ENCODE measurements at places on chromosomes 16 and 17.

- no peak for DNase-seq
These were observed 13.5 kb downstream of the MPG start for GRCh38 chr16:91484-91883.

DNA sequence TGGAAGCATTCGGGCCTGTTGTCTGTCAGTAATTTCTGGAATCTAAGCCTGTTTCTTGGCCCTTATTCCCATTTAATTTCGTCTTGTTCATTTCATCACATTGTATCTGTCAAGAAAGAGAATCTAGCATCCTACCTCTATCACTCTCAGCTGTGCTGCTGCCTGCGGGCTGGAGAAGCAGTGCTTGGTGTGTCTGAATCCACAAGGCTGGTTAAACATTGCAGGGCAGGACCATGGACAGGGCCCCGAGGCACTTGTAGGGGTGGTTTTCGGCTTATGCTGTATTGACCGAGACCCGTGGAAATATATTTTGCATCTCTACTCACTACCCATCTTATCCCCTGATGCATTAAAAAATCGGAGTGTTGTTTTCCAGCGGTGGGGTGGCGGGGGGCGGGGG lies 3.1 kb downstream of the RAB11FIP4 start:
- DNase-seq = peak; percentile 68

GRCh38 chr16:12739738-12740137 lies 63.9 kb downstream of the CPPED1 start:
- DNase-seq = no peak

- peak; percentile 18 for DNase-seq
These were observed 11.9 kb upstream of the FAAP100 start for GRCh38 chr17:81563861-81564586.

DNA sequence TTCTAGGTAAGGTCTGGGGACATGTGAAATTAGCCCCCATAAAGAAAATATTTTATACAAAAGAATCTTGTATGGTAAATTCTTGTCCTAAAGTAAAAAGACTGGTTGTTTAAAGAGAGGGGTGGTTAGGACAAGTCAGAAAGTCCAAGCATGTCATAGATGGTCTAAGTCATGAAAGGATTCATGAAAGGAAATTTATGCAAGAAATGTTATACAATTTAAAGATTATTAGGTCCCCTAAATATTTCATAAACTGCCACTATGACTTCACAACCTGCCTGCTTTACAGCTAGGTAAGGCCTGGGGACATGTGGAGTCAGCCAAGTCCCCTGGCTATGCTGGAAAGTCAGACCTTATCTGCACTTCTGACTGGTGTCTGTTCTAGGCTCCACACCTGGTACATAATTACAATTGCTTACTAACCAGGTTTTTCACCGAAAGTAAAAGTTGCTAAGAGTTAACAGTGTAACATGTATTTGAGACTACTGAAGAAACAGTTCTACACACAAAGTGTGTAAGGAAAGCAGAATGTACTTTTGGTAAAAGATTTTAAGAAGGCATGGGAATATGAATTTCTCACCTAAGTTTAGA lies 17.0 kb downstream of the N4BP1 start:
- DNase-seq = no peak

DNA sequence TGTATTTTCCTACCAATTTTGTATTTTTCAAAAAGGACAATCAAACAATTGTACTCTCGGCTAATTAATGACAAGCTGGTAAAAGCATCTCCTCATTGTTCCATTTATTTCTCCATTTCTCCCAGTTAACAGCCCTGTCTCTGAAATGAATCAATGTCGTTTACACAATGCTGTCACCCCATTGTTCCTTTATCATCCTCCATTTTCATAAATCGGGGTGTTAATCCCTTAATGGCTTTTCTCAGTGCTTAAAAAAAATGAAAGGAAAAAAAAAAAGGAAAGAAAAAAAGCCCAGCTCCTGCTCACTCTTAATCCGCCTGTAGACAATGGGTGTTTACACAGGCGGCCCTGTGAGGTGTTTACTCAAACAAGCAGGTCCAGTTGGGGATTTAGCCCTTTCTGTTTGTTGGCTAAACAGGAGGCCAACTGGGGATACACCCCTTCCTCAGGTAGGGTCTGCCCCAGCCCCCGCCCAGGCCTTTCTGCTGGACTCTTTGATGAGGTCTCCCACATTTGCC lies 86.8 kb upstream of the SALL1 start:
- DNase-seq = no peak

DNA sequence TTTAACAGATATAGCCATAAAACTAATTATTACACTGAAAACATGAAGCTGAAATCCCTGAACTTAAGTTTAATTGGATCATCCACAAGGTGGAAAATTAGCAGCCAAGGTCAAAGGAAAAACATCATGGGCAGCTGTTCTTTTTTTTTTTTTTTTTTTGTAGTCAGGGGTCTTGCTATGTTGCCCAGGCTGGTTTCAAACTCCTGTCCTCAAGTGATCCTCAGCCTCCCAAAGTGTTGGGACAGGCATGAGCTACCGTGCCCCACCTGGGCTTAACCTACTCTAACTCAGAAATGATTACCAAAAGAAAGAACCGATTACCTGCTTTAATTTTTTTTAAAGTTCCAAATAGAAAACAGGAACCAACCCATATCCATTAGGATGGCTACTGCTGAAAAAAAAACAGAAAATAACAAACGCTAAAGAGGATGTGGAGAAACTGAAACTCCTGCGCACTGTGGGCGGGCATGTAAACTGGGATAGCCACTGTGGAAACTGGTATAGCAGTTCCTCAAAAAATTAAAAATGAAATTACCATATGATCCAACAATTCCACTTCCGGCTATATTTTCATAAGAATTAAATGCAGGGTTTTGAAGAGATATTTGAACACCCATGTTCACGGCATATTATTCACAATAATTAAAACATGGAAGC lies 8.6 kb downstream of the CMC2 start:
- peak; percentile 84 for DNase-seq

DNA sequence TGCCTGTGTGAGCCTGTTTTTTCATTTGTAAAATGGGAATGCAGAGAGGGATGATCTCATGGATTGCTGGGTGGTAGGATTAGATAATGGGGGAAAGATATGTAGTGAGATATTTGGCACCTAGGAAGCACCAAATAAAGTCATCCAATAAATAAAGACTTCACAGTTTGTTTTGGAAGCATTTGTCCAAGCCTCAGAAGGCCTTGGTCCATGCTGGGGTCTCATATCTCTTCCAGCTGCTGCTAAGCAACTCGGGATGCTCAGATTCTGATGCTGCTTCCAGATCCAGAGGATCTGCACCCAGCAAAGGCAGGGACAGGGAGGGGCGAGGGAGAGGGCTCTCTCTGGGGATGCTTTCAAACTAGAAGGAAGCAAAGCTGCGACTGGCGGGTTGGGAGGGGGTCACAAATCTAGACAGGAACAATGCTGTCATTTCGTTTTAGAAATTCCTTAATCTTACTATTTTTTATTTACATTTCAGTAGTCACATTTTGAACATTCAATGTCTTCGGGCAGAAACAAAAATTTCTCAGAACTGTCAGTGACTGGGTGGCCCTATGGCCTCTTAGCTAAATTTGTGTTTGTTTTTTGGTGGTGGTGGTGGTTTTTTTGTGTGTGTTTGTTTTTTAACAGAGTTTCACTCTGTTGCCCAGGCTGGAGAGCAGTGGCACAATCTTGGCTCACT lies 114.9 kb upstream of the CDH5 start:
- no peak for DNase-seq

GRCh38 chr16:68844211-68844564 lies 857 bp downstream of the TANGO6 start:
- no peak for DNase-seq

GRCh38 chr17:27690882-27691281 lies 59.9 kb downstream of the LGALS9 start:
- no peak for DNase-seq

DNA sequence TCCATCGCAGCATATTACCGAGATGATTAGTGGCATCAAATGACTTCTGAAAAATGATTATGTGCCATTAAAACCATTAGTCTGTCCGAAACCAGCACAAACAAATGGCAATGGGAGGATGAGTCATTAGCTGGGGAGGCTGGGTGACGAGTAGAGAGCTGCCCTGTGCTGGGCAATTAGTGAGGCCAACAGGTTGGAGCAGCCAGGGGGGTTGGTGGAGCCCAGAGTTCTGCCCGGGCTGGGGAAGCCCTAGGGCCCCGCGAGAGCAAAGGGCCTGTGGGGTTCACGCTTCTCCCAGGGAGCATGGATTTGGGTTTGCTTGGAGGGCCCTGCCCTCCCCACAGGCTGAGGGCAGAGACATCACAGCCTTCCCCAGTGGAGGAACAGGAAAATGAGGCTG lies 152.1 kb upstream of the RPL38 start:
- no peak for DNase-seq

DNA sequence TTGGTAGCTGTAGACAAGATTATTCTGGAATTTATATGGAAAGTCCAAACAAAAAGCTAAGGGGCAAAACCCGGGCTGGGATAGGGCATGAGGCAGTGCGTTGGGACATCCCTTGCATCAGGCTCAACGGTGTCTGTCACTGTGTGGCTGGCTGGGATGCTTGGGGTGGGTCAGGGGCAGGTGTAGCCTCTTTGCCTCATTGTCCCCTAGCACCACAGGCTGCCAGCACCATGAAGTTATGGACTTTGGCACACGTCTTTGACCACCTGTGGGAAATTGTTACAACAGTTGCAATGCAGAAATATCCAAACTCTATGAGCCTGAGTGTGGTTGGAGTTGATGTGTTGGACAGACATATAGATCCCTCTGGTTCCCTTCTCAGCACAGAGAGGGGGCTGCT lies 32.8 kb upstream of the MARCHF10 start:
- no peak for DNase-seq

GRCh38 chr17:74137416-74137815 lies 66.1 kb upstream of the RPL38 start:
- no peak for DNase-seq

DNA sequence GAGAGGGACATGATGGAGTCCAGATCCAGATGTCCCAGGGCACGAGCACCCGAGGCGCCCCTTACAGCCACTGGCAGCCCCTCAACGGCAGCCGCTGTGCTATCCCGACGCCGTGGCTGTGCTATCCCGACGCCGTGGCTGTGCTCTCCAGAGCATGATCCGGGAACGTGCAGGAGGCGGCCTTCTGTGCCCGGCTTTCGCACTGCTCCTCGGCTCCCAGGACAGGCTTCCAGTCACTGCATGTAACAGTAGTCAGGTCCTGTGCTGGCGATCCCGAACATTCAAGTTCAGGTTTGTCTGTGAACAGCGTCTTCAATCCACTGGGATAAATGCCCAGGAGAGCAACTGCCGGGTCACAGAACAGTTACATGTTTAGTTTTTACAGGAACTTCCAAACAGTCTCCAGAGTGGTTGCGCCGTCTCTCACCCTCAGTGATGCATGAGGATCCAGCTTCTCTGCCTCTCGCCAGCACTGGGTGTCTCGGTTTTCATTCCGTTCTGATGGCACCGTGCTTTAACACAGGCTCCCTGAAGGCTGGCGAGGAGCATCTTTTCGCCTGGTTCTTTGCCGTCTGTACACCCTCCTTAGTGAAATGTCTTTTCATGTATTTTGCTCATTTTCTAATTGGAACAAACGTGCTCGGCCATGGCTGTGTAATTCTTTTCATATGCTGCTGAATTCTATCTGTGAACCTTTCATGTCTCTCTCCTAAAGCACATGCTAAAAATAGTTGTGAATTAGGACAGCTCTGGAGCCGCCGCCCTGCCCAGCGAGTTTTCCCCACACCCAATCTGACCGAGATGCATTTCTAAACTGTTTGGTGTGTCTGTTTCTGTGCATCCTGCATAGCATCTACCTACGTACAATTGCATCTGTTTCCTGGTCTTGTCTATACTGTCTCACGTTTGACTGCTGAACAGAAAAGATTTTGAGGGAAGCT lies 72.6 kb upstream of the METRNL start:
- DNase-seq = no peak

GRCh38 chr17:15886804-15887203 lies 58.1 kb upstream of the ADORA2B start:
- peak; percentile 37 for DNase-seq

DNA sequence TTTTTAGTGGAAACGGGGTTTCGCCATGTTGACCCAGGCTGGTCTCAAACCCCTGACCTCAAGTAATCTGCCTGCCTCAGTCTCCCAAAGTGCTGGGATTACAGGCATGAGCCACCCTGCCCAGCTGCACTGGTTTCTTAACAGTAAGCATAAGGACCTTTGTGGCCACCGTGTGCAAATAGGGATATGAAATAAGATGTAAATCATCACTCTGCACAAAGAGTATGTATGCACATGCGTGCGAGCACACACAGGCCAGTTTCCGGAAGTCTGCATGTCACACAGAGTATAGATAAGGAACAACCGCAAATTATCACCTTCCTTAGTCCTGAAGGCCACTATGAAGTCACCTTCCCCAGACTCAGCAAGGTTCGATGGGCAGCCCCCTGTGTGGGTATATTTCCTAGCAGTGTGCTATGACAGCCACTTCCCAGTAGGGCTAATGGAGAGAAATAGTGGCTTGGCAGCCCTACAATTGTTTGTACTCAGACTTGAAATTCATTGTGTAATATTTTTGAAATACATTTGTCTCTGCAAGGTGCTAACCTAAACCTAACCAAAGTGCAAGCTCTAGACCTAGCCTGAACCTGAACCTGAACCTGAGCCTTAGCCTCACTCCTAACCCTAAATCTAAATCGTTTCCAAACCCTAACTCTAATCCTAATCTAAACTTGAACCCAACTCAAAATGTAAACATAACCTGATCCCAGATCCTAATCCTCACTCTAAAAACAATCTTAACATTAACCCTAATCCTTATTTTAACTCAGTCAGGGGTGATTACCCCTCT lies 48.4 kb upstream of the SKAP1 start:
- no peak for DNase-seq

DNA sequence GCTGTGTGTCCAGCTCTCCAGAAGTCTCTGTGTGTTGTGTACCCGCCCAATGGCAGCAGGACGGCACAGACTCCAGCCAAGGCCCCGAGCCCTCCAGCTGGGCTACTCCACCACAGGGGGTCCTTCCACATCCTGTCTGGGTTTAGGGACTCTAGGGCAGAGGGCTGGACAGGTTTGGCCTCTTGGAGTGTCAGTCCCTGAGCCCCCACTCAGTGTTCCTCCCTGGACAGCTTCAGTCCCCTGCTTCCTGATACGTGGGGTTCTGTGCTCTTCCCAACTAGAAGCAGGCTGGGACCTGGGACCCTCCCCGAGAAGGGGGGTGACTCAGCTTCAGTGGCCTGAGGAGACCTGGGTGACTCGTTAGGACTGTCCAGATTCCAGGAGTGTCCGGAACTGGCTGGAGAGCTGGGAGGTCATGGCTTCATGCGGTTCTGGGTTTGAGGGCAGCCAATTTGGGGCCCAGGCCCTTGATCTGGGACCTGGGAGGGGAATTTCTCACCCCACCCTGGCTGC lies 4.2 kb downstream of the CDK3 start:
- DNase-seq = no peak

DNA sequence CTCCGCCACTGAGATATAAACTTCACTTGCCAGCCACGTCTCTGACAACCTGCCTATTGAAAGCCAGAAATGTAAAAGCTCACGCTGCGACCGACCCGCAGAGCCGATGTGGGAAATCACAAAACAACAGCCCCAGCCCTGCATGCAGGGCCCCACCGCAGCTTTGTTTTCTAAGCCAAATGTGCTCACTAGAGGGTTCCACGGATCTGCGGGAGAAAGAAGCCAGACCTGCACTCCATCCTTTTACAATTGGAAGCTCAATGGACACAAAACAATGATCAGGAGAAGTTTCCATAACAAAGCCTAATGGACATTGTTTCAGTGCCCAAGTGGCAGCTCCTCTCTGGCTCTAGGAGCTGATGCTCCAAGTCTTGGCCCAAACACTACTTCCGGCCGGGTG lies 33.1 kb downstream of the WIPI1 start:
- DNase-seq = no peak

Data from suppressor macrophage treated with lipopolysaccharide for 1 hour (primary cell).